Activated CD4-positive, alpha-beta T cell treated with anti-CD3 and anti-CD28 coated beads, Interleukin-2, amount 50 U/mL, for 48 hours (primary cell): ENCODE measurements at places on chromosomes 6 and 20.

- DNase-seq: no peak
Measured at GRCh38 chr6:25637211-25637610, 14.8 kb upstream of the SCGN start.

DNA sequence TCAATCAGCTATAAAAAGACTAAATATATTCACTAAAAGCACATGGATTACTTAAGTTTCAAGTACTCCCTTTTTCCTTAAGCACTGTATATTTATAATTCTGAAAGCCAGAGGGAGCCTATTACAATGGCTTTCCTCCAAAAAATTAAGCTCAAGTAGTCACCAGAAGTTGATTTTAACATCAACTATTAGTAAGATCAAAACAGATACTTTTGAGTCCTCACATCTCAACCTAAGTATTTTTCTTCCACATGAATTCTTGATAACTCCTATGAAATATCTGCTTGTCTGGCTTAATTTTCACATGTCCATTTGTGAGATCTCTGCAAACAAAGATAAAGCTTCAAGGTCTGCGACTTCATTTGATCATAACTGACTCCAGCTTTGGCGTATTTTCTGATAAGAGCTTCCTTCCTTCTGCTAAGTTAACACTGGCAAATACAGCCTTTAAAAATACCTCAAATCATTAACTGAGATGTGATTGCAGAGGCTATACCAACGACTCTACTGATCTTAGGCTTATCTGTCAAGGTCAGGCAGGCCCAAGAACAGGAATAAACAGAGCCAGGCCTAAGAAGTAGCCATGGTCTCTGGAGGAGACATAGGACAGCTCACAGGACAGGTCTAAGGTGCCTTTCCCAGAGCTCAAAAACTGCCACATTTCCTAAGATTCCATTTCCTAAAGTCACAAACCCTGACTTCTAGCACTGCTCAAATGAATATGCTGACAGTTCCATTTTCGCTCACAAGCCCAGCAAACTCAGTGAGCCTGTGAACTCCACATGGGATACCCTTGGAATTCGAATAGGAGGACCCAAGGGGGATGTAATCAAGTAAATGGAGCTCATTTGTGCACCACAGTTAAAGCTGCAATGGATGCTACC, 10.0 kb downstream of the SNX5 start:
- no peak for DNase-seq

- no peak for DNase-seq
Measured at GRCh38 chr6:14278446-14278845, 160.9 kb downstream of the CD83 start.

DNA sequence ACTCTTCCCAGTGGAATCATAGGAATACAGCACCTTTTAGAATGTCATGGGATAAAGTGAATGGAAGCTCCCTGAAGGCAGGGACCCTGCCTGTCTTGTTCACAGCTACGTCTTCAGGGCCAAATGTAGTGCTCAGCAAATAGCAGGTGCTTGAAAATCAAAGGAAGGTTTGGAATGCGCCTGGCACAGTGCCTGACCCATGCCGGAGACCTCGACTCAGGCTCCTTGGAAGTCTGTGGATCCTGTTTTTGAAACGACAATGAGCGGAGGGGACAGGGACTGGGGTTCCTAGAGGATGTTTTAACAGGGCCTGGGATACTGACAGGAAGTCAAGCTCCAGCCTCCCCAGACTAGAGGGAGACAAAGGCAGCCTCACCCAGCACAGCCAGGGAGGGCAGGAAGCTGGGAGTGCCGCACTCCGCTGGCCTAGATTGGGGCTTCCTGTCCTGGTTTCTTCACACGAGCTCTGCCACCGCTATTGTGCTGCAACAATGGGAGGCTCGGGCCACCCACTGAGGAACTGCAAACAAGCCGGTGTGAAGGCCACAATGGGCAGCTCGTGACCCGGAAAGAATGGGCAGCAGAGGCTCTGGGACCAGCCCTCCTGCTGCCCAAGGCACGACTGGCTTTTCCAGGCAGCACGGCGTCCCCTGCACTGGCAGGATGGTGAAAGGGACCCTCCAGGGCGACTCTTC, 76.7 kb downstream of the PREX1 start:
- DNase-seq: peak; percentile 53

DNA sequence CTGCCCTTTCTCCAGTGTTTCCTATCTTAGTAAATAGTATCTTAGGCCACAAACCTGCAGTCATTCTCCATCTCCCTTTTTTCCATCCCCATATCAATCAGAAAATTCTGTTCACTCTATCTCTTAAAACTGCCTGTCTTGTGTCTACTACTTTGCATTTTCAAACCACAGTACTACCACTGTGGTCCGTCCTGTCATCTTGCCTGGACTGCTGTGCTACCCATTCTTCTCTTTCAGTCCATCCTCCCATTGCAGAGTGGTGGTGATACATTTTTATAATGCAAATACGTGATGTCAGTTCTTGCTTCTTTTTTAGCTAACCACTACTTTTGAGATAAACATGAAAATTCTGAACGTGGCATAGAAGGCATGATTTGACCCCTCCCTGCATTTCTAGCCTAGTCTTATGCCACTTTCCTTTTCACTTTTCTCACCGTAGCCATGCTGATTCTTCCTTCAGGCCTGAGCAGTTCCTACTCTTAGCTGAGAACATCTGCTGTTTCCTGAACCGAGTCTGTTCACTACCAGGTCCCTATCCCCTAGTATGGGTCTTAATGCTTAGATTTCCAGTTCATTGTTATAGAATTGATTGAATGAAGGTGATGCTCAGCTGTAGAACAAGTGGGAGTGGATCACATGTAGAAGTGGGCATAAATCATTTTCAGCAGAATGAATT, 13.8 kb downstream of the TBPL1 start:
- no peak for DNase-seq

DNA sequence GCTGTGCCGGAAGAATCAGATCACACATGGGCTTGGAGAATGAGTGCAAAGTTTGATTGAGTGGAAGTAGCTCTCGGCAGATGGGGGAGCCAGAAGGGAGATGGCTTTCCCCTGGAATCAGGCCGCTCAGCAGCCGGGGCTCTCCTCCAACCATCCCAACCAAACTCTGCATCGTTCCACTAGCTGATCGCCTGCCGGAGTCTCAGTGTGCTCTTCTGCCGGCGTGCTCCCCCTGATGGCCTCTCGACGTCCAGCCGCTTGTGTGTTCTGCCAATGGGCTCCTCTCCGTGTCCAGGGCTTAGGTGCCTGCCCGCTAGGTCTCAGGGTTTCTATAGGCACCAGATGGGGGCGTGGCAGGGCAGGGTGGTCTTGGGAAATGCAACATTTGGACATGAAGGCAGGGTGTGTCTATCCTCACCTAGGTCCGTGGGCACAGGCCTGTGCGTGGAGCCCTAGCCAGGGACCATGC, 4.9 kb upstream of the BIRC7 start:
- no peak for DNase-seq

DNA sequence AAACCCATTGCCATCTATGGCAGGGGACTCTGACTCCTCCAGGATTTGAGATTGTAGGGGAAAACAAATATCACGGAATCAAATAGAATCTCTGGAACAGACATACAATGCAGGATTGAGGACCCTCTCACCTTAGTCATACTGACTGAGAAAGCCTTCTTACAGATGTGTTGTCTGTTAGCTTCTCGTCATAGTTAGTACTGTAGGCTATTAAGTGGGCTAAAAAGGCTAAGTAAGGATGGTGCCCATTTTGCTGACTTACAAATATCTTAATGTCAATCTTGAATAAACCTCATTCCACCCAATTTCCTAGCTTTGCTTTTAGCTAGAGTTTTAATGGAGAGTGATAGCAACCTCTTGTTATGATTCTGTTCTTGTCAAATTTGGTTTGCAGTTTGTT, 352.4 kb downstream of the QKI start:
- DNase-seq: no peak

GRCh38 chr20:18252597-18253451, 35.5 kb upstream of the ZNF133 start:
- no peak for DNase-seq

GRCh38 chr6:12024699-12025434, 12.8 kb downstream of the HIVEP1 start:
- DNase-seq: no peak

GRCh38 chr6:111731456-111732195, 125.9 kb upstream of the TRAF3IP2 start:
- DNase-seq: no peak

DNA sequence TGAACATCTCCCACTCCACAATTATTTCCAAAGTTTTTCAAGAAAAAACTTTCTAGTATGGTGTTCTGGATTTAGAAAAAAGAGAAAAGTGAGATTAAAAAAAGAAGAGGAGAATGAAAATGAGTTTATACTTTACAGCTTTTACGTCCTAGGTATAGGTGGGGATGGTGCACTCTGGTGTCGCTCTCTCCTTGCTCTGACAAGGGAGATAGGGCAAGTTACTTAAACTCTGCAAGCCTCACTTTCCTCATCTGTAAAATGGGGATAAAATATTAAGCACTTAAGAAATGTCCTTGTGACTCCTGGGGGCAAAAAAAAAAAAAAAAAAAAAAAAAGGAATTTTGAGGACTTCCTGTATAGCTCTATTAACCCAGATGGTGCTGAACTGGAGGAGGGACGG, 4.5 kb upstream of the MAS1 start:
- no peak for DNase-seq

DNA sequence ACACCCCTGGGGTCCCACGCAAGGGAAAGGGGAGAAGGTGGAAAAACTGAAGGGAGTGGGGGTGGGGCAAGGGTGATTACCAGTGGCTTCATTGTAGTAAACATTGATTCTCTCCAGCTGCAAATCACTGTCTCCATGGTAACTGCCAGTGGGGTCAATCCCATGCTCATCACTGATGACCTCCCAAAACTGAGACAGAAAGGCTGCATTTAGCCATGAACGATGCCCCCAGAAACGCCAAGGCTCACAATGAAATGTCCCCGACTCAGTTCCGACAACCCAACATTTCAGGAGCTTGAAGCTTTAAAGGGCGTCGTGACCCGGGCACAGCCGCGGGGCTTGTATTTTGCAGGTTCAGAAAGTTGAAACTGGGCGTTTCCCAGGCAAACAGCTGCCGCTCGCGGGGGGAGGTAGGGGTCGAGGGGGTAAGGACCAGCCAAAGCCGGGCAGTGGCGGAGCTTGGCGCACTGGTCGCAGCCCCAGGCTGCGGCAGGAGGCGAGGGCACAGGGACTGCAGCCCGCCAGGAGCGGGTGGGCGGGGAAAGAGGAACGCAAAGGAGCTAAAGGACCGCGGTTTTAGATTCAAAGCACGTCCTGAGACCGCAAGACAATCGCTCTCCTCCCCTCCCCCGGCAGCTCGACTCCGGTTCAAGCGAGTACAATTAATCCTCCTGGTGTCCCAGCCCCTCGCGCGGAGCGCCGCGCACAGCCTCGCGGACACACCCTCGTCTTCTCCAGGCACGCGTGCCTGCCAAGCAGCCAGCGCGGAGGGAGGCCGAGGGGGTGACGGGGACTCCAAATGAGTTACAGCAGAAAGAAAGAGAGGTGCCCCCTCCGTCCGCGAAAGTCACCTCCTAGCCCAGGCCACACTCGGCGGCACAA, 731 bp downstream of the TUBB2B start:
- DNase-seq: peak; percentile 42

DNA sequence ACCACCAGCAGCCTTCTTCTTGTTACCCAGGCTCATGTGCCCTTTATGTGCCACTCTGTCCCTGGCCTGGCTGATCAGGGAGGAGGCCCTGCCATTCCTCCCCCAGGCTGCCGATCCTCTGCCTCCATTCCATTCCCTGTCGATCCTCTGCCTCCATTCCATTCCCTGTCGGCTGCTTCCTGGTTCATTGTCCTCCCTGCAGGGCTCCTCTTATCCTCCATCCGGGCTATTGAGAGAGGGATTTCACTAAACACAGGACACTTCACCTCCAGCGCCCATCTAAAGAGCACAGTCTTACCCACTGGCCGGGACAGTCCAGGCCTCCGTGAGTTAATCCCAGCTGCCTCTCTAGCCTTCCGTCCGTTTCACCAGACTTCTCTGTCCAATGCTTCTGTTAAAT, 7.7 kb upstream of the TTLL2 start:
- no peak for DNase-seq

DNA sequence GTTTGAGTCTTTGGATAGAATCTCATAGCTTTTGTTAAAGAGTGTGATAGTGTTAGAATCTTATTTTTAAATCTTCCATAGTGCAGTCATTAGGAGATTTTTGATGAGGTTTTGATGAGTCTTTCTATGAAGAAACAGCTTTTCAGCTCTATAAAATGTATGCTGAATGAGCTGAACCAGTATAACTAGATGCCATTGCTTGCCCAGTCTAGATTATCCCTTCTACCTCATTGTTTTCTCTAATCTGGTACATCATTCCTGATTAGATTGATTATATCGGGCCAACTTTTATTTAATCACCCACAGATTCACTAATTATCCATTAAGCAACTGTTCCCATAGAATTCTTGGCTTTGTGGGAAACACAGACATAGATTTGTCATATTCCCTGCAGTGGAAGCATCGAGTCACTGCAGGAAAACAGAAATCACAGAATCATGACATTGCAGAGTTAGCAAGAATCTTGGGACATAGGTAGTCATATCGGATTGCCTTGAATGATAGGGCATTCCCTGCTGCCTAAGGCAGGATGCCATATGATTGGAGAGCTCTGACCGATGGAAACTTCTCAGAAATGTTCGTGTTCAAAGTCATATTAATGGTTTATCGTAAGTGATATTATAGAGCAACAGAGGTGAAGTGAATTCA, 882.7 kb upstream of the FLRT3 start:
- no peak for DNase-seq

- DNase-seq: peak; percentile 62
Measured at GRCh38 chr6:30259140-30260035, 46.2 kb upstream of the TRIM26 start.

DNA sequence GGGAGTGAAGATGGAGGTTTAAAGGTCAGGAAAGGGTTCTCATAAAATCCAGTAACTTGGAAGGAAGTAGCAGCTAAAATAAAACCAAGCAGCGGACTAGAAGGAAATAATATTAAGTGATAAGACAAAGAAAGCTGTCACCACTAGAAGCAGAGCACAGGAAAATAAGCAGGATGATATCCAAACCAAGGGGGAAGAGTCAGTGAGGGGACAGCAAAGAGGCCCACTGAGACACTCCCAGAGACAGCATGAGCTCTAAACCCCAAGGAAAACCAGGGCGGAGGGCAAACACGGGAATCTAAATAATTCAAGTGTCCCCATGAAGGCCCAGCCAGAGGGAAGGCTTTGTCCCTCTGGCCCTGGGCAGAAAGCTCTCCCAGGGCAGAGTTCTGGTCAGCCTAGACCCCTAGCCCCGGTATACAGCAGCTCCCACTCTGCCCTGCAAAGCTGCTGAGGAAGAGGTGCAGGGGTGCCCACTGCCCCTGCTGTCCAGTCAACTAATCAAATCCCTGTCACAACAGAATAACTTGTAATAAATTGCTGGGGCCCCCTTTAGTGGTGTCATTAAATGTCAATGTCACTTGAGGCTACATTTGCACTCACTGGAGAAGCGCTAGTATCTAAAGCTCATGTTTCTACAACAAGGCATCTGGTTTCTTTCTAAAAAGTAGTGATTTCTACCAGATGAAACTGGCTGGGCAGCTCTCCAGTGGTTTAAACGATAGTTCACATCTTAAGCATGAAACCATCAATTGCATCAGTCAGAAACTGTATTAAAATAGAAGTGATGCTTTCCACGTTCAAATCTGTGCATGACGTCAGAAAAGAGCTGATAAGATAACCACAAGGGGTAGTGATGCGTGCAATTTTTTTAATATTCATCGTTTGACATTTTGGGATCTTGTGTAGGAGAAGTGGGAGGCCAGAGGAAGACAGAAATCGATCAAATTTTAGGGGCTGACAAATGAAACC, 13.6 kb downstream of the PDE10A start:
- no peak for DNase-seq
